Thymus (tissue), 14 donors: ENCODE measurements at places on chromosomes 13 and 19. TPM values are rescaled to one million over a fixed set of nuclear protein-coding genes. Genes with fewer than 3 reads are reported as not detected.
A peak's percentile ranks its signal among the peaks of the same experiment; 100 is the strongest.

DNA sequence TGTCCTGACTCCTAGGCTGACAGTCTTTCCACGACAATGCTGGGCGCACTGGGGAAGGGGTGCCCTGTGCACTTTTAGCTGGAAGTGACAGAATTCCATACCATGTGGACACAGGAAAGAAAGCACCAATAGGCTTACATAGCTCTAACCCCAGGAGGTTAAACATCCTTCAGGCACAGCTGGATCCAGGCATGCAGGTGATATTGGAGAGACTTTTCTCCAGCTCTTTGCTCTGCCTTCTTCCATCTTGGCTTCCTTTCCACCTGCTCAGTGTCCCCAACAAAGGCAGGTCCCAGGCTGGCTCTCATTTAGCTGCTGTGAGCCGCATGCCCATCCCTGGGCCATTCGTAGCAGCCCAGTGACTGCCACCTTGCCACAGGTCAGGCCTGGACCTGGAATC, 61.1 kb upstream of the LDLR start:
- DNase-seq, result no peak

DNA sequence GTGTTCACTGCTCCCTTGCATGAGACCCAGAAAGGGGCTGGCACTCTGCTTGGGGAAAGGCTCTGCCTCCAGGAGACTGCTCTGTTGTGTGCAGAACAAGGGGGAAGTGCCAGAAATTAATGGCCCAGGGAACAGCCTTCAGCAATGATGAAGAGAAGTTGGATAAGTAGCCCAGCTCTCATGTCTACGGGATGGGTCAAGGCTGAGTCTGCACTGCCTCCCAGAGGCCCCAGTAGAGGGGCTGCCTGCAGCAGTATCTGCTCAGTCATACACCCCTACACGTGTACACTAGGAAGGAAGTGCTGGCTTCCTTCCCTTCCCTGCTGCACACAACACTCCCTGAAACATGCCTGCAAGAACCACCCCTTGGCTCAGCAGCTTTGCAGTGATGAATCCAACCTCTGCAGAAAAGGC, 54.6 kb upstream of the URI1 start:
- no peak for DNase-seq

Gene ADAMTSL5
- total RNA-seq, result 0.05 TPM

Gene NDUFS7
- 86.7 TPM for total RNA-seq

Gene GPR12
- not detected for total RNA-seq

Gene URAD
- 0.38 TPM for total RNA-seq

GRCh38 chr13:98834254-98834960, 81.9 kb upstream of the SLC15A1 start:
- DNase-seq, result no peak

GRCh38 chr13:112464720-112465119, 88.6 kb downstream of the SPACA7 start:
- DNase-seq, result no peak

GRCh38 chr19:30479231-30479630, 107.0 kb downstream of the ZNF536 start:
- no peak for DNase-seq

DNA sequence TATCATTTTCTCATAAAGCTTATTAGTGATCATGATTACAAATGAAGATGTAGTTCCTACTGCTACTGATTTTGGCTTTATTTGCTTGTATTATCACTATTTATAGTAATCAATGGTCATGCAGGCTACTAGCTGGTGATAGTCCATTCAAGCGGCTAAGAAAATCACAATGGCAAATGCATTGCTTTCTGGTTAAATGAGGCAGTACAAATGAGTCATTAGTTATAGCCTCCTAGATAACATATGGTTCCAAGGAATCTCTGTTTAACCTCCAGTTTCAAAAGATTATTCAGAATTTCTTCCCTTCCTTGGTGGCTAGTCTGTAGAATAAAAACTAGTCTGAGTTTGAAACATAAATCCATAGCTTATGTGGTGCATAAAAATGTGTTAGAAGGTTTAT, 141.3 kb upstream of the HTR2A start:
- DNase-seq, result no peak

GRCh38 chr19:16516923-16517610, 20.9 kb downstream of the C19orf44 start:
- peak; percentile 13 for DNase-seq

DNA sequence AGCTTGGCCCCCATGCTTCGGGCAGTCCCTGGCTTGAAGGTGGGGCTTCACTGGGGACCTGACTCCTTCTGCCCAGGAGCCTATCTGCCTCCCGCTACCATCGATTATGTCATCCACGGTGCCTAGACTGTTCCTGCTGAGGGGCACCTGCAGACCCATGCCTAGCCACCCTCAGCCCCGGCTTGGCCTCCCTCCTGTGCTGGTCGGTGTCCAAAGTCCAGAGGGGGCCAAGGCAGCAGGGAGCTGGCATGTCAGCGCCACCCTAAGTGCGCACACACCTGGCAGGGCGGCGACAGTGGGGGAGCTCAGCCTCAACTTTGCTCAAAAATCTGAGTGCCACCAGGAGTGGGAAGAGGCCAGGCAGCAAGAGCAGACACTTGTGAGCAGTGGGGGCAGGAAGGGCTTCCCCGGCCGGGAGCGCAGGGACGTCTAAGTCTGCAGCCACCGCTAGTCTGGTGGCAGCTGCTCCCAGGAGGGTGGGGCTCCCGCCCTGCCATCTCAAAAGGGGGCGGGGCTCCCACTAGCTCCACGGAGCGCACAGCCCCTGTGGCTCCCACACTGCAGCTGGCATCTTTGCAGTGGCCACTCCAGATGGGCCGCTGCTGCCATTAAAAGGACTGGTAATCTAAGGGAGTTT, 13.5 kb upstream of the URAD start:
- no peak for DNase-seq

- DNase-seq, result no peak
Measured at GRCh38 chr19:19214159-19214490, 2.4 kb downstream of the NCAN start.

DNA sequence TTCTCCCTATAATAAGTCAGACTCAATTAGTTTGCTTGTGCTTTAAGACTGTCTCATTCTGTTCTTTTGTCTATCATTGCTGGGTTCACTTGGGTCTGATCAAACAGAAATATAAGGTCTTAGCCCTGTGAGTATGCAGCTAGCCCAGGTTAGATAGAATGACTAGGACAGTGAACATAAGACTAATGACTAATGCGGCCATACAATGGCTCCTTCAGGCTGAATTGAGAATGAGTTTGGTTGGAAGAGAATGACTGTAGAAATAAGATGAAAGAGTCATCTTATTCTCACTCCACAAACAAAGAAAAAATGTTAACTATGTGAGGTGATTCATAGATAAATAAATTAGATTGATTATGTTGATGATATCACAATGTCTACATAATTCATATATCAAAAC, 50.1 kb upstream of the OBI1 start:
- DNase-seq, result no peak

GRCh38 chr19:38009650-38010242, 102.7 kb downstream of the SIPA1L3 start:
- no peak for DNase-seq

GRCh38 chr13:91136806-91137205, 210.7 kb upstream of the MIR17HG start:
- DNase-seq, result no peak

- DNase-seq, result no peak
Measured at GRCh38 chr13:73960474-73960873, 173.7 kb downstream of the KLF12 start.

GRCh38 chr13:40329781-40330485, 336.5 kb downstream of the FOXO1 start:
- DNase-seq, result no peak

GRCh38 chr19:7242601-7243258, 51.5 kb downstream of the INSR start:
- no peak for DNase-seq

GRCh38 chr13:98252931-98253470, 75.9 kb upstream of the RNF113B start:
- DNase-seq, result no peak

DNA sequence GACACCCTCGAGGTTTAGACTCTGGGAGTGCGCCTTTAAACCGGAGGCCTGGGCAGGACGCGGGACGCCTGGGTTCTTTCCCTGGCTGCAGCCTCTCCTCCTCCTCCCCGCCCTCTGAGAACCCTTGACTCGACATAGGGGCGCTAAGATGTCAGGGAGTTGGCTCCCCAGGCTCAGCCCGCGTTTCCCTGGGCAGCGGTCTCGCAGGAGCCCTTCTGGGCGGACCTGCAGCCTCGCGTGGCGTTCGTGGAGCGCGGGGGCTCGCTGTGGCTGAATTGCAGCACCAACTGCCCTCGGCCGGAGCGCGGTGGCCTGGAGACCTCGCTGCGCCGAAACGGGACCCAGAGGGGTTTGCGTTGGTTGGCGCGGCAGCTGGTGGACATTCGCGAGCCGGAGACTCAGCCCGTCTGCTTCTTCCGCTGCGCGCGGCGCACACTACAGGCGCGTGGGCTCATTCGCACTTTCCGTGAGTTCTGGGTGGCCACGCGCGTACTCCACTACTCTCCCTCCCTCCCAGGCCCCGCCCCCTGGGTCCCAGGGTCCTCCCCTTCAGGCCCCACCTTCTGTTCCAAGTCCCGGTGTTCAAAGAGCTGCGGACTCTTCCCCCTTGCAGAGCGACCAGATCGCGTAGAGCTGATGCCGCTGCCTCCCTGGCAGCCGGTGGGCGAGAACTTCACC, 1.3 kb downstream of the ICAM5 start:
- no peak for DNase-seq

Gene POSTN
- total RNA-seq, result 103 TPM

DNA sequence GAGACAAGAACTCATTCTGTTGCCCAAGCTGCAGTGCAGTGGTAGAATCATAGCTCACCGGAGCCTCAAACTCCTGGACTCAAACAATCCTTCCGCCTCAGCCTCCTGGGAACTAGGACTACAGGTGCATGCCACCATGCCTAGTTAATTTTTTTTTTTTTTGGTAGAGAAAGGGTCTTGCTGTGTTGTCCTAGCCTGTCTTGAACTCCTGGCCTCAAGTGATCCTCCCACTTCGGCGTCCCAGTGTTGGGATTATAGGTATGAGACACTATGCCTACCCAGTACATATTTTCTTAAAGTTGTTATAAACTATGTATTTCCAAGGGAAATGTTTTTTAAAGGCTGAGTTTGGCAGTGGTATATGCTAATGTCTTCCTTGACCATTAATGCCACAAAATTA, 412.6 kb downstream of the KLF12 start:
- no peak for DNase-seq

Gene CPAMD8
- 12.3 TPM for total RNA-seq

DNA sequence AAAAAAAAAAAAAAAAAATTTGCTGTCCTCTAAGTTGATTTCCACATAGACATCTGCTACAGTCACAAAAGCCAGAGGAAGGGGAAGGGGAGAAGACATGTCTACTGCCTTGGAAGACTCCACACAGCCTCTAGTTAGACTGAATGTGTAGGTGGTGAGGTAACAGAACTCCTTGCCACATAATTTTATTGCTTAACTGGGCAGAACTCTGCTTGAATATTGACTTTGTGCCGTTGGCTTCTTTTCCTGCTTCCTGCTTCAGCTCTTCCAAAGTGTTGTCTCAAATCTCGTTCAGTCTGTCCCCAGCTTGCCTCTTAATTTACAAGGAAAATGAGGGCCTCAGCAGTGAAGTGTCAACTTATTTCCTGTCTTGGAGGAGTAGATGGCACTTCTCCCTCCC, 37.1 kb downstream of the ESD start:
- DNase-seq, result no peak

- peak; percentile 59 for DNase-seq
Measured at GRCh38 chr19:47187797-47188196, 43.2 kb downstream of the BBC3 start.

Gene ERICH6B
- total RNA-seq, result not detected

Gene LGALS7B
- total RNA-seq, result 14.7 TPM

GRCh38 chr13:77544758-77545338, 9.3 kb downstream of the SCEL start:
- DNase-seq, result no peak

DNA sequence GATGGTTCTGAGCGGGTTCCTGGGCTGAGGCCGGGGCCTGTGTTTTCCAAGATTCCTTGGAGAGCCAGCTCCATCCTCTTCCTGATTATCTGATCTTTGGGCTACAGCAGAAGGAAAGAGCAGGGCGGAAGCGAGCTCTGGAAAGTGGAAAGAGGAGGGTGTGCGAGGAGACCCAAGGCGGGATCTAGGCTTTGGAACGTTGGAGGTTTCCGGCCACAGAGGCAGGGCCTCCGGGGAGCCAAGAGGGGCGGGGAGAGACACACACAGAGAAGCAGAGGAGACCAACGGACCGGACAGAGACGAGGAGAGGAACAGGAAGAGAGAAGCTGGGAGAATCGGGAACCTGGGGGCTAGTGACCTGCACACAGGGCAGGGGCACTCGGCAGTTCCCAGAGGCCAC, at the start of gene CLEC11A:
TSS of gene CLEC11A (plus strand) at position 296 of the 400 bp plus-strand sequence. CDS start 162 bp downstream, outside the sequence.
- no peak for DNase-seq

Gene LRRC25
- total RNA-seq, result 2.5 TPM
